ENCODE measurements at places on chromosomes 11 and 22.

GRCh38 chr22:23068832-23069385 is 1.4 kb upstream of the GNAZ start:
- no peak for DNase-seq

- no peak for DNase-seq
These were observed 581 bp upstream of the FBXO3 start for GRCh38 chr11:33774736-33775466.

- DNase-seq: peak; percentile 89
These were observed 49.0 kb downstream of the LINC01488 start for GRCh38 chr11:69530278-69531070.

GRCh38 chr11:27255447-27255828 is 107.6 kb downstream of the CCDC34 start:
- DNase-seq: no peak

DNA sequence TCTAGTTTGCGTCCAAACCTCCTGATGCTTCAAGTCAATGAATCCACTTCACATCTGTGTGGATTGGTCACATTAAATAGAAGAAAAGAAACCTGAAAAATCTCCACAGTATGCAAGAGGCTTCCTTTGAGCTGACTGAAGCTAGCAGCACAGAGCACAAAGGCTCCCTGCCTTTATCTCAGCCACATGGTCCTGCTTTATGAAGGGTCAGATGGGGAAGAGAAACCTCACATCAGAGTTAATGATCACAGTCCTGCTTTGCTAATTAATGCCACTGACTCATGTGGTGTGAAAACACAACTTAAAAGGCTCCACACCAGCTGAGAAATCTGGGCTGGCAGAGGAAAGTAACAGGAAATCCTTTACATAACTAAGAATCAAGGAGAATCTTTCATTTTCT is 1291.0 kb downstream of the LRRC4C start:
- no peak for DNase-seq

DNA sequence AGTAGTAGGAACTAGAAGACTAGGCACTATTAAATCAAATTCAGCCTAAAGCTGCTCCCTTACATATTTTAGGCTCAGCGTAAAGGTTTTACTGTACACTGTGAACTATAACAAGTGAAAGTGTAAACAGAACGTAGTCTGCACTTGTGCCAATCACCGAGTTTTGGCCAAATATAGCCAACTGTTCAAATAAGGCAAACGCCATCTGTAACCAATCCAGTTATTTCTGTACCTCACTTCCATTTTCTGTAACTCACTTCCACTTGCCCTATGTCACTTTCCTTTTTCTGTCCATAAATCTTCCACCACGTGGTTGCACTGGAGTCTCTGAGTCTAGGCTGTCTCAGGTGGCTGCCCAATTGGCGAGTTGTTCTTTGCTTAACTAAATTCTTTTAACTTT is 2132.2 kb downstream of the LRRC4C start:
- no peak for DNase-seq

Data from NB4 (cell line).